ENCODE measurements at places on chromosomes 3 and 15.

GRCh38 chr3:60553144-60553543 lies 698.1 kb downstream of the FHIT start:
- DNase-seq = no peak

- peak; percentile 5 for DNase-seq
Measured at GRCh38 chr3:134640872-134641470, 9.9 kb downstream of the KY start.

GRCh38 chr3:4899710-4900109 lies 79.5 kb upstream of the BHLHE40 start:
- DNase-seq = no peak

DNA sequence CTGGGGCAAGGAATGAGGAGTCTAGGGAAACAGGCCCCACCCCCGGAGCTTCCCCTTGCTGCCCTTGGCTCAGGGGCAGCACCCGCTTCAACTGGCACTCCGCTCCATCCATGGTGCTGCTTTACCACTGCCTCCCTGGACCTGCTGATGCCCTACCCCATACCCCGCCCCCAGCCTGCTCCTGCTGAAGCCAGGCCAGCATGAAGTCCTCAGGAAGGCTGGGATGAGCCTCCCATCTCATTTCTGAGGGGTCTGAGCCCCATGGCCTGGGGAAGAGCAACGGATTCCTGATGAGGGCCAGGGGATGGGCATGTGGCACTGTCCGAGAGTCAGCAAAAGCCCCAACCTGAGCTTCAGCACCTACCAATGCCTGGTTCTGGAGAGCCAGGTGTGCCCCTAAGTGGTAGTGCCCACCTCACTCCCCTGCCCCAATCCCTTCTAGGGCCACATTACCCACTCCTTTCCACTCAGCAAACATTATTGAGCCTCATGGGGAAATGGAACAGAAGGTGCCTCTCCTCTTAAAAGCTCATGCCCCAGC lies 21.0 kb downstream of the SEC61A1 start:
- DNase-seq = no peak

- DNase-seq = no peak
Measured at GRCh38 chr15:93861413-93861812, 369.9 kb upstream of the MCTP2 start.

GRCh38 chr3:40988468-40988867 lies 210.8 kb upstream of the CTNNB1 start:
- DNase-seq = no peak

- no peak for DNase-seq
Measured at GRCh38 chr15:67836955-67837354, 2.9 kb downstream of the RNU6-1 start.

- no peak for DNase-seq
Measured at GRCh38 chr15:91151781-91152563, 51.9 kb downstream of the SV2B start.

GRCh38 chr3:7692866-7693265 lies 808.8 kb upstream of the LMCD1 start:
- DNase-seq = no peak

Measured in NCI-H510A treated with DMSO at 0.1 percent for 48 hours (cell line).